ENCODE measurements at places on chromosomes 13 and 19.

- DNase-seq = no peak
Measured at GRCh38 chr13:77353995-77354394, 27.1 kb upstream of the MYCBP2 start.

- no peak for DNase-seq
Measured at GRCh38 chr13:30313311-30313710, 6.0 kb upstream of the KATNAL1 start.

DNA sequence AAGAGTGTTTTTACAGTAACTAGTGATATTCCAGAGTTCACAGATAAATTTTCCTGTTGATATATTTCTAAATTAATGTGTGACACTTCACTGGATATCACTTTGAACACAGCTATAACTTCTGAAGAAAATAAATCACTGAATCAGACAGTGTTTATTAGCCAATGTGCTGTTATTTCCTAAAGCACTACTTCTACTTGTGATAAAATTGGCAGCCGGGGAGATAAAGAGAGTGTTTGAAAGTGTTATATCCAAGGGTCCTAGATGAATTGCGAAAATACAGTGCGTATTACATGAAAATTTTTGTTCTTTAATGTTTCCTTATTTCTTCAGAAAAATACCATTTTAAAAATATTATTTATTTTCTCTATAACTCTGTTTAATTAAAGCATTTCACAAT is 417.5 kb upstream of the ARGLU1 start:
- DNase-seq = no peak

DNA sequence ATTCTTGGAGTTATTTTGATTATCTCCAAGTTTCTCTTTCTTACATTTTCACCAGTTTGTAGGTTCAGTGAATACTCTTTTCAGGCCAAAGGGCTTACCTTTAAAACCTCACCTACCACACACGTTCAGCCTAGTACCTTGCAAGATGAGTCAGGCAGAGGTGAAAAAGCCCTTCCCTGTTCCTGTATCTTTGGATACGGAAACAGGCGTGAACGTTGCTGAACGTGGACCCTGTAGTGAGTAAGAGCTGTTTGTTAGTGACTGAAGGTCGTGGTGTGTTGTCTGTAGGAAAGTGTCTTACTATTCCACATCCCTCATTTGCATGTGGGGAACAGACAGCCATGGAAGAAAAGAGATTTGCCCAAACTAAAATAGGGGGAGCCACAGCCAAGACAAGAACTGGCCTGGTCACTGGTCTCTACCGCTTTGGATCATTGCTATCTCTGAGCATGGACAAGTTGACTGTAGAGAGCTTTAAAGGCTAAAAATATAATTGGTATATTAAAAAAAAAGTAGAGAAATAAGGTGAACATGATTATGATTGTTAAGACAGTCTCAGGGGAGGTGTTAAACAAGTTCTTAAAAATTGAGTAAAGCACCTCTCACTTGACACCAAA is 3.5 kb downstream of the CEBPG start:
- DNase-seq = no peak

- no peak for DNase-seq
Measured at GRCh38 chr19:32450217-32450616, 44.6 kb downstream of the DPY19L3 start.

GRCh38 chr13:47801555-47801954 is 199.5 kb downstream of the SUCLA2 start:
- no peak for DNase-seq

GRCh38 chr19:31070146-31071065 is 278.8 kb downstream of the TSHZ3 start:
- DNase-seq = no peak

GRCh38 chr13:75321084-75321483 is 160.9 kb downstream of the TBC1D4 start:
- DNase-seq = no peak

GRCh38 chr19:42176649-42176989 is 40.9 kb downstream of the DEDD2 start:
- no peak for DNase-seq

- DNase-seq = no peak
Measured at GRCh38 chr13:104357672-104358354, 1291.6 kb upstream of the SLC10A2 start.

DNA sequence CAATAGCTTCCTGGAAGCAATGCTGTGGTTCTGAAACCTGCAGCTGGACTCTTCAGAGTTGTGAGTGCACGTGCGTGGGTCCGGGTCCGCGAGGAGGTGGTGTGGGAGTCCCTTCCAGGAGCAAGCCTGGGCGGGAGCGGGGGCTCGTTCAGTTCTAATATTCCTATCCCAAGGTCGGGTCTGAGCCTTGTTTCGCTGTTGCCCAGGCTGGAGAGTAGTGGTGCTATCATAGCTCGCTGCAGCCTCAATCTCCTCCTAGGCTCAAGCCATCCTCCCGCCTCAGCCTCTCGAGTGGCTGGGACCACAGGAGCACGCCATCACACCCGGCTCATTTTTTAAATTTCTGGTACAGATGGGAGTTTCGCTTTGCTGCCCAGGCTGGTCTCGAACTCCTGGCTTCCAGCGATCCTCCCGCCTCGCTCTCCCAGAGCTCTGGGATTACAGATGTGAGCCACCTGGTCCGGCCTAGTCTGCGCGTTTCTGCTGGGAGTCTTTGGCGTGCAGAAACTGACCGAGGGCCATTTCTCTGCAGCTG is 625 bp downstream of the ZFP82 start:
- DNase-seq = no peak

DNA sequence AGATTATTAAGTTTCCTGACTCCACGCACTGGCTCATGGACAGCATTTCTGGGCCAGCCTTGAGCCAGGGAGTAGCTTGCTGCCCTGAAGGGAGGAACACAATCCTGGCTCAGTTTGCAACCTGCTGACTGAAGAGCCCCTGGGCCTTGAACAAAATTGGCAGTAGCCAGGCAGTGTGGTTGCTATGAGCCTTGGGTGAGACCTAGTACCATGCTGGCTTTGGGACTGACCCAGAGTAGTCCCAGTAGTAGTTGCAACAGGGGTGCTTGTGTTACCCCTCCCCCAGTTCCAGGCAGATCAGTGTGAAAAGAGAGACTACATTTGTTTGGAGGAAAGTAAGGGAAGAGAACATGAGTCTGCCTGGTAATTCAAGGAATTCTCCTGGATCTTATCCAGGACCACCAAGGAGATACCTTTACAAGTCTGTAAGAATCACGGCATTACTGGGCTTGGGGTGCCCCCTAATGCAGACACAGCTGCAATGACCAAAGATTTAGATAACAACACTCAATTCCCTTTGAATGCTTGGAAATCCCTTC is 22.0 kb downstream of the ITGBL1 start:
- DNase-seq = no peak

DNA sequence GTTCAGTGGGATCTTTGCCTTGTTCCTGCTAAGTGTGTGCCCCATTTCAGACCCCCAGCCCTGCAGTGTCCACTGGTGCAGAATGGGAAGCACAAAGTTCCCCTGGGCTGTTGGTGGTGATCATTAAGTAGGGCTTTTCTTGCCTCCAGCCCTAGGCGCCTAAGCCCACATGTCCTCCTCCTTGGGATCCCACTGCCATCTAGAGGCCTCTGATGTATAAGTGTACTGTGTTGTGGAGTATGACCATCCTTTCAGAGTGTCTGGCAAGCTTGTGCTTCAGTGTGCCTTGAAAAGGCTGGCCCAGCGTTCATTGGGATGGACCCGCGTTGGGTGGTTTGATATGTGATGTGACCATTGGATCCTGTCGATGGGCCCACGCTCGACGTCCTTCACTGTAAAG is 71.2 kb downstream of the WASF3 start:
- no peak for DNase-seq

DNA sequence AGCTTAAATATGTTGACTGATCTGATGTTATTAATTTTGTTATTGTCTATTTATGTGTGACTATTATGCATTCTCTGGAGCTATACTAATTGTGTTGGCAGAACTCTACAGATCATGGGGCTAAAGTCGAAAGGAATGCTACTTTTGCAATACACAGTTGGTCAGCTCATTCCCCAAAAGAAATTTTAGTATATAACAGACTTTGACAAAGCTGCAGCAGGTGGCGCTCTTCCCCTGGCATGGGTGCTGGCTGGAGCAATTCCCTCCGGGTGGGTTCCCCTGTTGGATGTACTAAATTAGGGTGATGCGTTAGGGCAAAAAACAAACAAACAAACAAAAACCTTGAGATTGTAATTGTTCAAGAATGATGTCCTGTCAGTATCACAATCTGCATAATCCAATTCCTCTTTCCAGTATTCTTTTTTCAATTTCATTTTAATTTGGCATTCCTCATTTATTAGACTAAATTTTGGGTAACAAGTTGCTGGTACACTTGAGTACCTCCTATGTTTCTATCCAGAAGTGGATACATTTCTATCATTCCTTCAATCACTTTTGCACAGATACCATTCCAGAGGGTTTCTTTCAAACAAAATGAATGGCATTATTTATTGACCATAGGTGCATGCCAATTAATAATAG is 322.8 kb upstream of the EDNRB start:
- no peak for DNase-seq

- DNase-seq = no peak
Measured at GRCh38 chr13:45178349-45179162, 22.3 kb downstream of the KCTD4 start.

- no peak for DNase-seq
Measured at GRCh38 chr13:26051231-26051656, 572 bp downstream of the SHISA2 start.

DNA sequence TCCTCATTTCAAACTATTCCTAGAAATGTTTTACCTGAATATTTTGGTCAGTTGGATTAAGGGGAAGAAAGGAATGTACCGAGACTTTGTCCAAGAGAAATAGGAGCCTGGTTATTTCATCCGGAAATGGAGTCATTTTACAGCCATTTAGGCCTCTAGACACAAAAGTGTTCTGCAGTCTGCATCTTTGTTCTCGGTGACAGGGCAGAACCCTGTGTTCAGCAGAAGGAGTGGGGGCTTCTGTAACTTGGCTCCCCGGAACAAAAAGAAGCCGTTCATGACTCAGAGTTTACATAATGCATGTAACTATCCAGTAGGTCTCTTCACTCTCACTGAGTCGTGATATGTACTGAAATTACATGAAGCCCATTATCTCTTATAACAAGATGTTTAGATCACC is 21.6 kb upstream of the FNDC3A start:
- DNase-seq = no peak

All from T-helper 9 cell (primary cell).